ENCODE measurements at places on chromosomes 3 and 15.

DNA sequence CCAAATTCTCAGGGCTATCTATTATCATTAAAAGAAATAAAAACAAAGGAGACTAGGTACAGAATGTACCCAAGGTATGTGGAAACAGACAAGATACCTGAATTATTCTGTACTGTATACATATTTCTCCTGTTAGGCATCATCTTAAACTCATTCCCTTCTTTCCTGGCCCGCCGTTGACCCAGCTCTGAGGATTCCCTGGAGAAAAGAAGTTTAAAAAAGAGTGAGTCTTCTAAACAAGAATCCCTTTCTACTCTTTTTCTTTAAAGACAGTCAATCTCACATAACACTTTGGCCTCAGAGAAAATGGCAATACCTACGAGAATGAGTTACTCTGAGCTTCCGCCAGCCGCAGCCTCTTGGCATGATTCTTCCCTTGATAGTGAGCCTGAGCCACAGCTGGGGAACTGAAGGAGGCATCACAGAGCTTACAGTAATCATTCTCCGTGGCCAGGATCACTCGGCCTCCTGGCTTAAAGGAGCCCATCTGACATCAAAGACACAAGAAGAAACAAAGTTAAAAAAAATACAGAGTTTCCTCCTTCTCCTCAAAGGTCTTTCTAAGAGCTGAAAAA lies 44.2 kb downstream of the ZMAT3 start:
- DNase-seq = no peak

- no peak for DNase-seq
Measured at GRCh38 chr3:50885070-50885850, 210.5 kb downstream of the DOCK3 start.

DNA sequence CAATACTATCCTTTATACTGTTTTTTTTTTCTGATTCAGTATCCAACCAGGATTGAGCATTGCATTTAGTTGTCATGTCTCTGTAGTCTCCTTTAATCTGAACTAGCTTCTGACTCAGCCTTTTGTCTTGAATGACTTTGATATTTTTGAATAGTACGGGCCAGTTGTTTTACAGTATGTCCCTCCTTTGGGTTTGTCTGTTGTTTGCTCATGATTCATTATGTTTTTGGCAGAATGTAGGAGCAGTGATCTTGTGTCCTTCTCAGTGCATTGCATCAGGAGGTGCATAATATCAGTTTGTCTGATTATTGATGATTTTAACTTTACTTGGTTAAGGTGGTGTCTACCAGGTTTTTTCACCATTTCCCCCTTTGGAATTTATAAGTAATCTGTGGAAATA lies 20.5 kb downstream of the EXOG start:
- DNase-seq = no peak

DNA sequence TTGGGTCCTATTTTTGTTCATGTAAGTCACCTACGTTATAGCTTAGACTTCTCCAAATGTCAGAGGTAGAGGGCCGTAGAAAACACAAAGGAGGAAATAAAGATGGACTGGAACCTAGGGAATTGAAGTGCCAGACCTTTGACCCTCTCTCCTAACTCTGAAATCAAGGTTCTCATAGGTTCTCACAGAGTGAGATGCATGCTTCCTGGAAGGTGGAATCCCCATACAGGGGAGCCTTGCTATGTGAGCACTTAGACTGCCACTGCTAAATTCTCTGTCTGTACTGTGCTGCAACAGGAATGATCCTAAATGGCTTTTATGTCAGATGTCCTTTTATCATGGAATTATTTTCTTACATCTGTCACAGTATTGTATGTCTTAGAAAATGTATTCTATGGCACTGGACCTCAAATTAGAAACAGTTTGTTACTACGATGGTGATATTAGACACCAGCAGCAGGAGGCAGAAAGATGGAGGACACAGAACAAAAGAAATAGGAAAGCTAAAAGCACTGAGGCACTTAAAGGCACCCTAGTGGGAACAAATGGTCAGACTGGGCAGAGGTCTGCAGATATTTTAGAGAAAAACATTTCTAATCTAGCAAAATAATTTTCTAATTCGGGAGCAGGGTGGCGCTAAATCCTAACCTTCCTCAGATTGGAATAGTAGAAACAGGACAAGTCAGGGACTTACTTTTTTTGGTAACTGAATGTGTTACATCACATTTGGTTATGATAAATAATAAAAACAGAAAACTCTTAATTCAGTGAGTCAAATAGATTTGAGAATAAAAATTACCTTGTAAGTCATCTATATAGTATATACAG lies 60.2 kb upstream of the CDAN1 start:
- DNase-seq = no peak

DNA sequence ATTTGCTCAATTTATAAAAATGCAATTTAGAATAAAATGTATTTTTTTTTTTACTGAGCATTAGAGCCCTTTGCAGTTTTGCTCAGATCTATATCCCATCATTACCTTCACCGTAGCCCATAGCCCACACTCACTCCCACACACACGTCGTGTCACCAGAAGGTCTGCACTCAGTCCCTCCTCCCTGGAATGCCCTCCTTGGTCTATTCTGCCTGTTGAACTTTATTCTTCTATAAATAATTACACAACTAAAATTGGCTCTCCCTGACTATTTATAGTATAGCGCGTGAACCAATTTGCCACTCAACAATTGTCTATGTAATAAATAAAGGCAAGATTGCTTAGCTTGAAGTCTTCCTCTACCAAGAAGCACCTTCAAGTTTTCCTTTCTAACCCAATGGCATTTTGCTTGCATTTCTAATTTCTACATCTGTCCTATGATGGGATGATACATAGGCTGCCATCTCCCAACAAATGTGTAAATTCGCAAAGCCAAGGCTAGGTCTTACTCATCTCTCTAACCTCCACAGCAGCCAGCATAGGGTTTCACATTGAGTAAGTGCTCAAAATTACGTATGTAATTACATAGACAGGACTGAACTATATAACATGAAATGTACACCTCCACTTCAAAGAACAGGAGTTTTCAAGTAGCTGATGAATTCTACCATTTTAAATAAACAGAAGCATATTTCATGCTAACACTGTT lies 172.0 kb upstream of the HES1 start:
- DNase-seq = no peak

GRCh38 chr15:37109872-37110572 lies 9.7 kb upstream of the MEIS2 start:
- no peak for DNase-seq

DNA sequence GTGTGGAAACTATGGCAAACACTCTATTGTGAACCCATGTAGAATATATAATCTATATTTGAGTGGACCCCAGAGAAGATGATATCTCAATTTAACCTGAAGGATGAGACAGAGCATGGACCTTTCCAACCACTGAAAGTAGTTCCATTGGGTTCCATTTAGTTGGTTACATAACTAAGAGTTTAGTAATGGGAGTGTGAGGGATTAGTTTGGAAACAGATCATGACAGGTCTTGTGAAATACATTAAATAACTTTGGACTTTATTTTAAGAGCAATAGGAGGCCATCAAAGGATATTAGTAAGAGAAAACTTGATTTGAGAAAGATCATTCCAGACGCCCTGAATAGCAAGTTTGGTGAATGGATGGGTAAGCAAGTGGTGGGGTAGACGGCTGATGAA lies 487.2 kb upstream of the ROBO2 start:
- no peak for DNase-seq

GRCh38 chr3:134486577-134487041 lies 752 bp downstream of the CEP63 start:
- peak; percentile 61 for DNase-seq

- DNase-seq = peak; percentile 35
Measured at GRCh38 chr15:90859234-90860131, 8.9 kb upstream of the FURIN start.

GRCh38 chr3:132730891-132731580 lies 8.8 kb upstream of the NPHP3 start:
- DNase-seq = peak; percentile 4

DNA sequence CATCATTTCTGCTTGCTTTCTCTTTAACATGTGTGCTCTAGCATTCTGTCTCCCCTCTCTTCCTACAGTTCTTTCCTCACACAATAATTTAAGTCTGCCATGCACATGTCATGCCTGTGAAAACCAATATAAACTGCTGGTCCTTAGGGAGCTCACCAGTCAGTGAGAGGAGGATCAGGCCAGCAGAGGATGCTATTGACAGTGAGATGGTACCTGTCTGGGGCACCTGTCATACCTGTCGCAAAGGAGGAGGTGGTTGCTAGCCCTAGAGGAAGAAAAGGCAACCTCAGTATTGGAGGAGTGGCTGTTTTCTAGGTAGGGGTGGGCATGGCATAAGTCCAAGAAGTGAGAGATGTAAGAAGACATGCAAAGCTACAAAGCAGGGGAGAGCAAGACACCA lies 194.6 kb downstream of the GABRG3 start:
- no peak for DNase-seq

DNA sequence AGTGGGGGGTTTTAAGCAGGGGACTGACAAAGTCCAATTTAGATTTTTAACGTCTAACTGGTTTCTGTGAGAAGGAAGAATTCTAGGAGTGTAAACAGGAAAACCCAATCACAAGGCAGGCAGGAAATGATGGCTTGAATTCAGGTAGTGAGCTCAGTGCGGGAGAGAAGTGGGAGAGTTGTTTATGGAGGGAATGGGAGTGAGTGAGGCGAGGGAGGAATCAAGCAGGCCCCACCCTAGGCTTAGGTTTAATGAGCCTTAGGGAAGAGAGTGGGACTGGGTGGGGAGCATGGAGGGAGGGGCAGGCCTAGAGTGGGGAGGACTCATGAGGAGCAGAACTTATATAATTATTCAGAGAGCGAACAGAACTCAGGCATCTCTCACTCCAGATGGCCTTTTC lies 17.9 kb downstream of the VIPR1 start:
- DNase-seq = no peak

- no peak for DNase-seq
Measured at GRCh38 chr3:193702967-193703366, 110.0 kb downstream of the OPA1 start.

All from GF-D8 (cell line).